Thyroid gland (tissue), 4 donors: ENCODE measurements at places on chromosomes 13 and 19. TPM values are rescaled to one million over a fixed set of nuclear protein-coding genes. Genes with fewer than 3 reads are reported as not detected.
A peak's percentile ranks its signal among the peaks of the same experiment; 100 is the strongest.

TRPC4 gene
- 1.3 TPM for total RNA-seq

- H3K36me3 ChIP-seq, result no peaks in the 10 kb centered on the region
- no peak overlapping the region for H3K4me3 ChIP-seq
- DNase-seq, result peak; percentile 68
- no peaks in the 10 kb centered on the region for H3K27me3 ChIP-seq
- peaks cover 28% of the 10 kb centered on the region for H3K4me1 ChIP-seq
These were observed 19.8 kb downstream of the PAK4 start for GRCh38 chr19:39145180-39145953.

- no peaks in the 10 kb centered on the region for H3K27me3 ChIP-seq
- peak; percentile 44 for DNase-seq
- no peak within 1 kb of the TSS for H3K27ac ChIP-seq
- no peak within 1 kb of the TSS for H3K4me3 ChIP-seq
These were observed at the start of gene DCLK1 for GRCh38 chr13:36131222-36131930. TSS of gene DCLK1 (minus strand) at chr13:36131382.

ZNF575 gene
- total RNA-seq, result not detected

SLC6A16 gene
- total RNA-seq, result 7.8 TPM

DNA sequence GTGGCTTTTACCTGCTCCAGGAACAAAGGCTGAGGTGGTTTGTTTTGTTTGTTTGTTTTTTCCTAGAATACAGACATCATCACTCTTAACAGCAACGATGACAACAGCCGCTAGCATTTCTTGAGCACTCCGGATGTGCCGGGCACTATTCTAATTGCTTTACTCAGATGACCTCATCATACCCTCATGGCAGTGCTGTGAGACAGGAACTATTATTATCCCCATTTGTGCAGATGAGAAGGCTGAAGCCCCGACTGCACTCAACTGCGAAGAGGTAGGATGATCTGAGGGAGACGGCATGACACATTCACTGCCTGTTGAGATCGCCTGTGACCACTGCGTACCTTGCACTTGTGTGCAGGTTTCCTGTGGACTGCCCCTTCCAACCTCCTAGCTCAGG, 66.5 kb downstream of the CCDC70 start:
- no peak for DNase-seq
- H3K4me3 ChIP-seq, result no peak overlapping the region
- H3K36me3 ChIP-seq, result no peaks in the 10 kb centered on the region
- no peaks in the 10 kb centered on the region for H3K27me3 ChIP-seq

DNA sequence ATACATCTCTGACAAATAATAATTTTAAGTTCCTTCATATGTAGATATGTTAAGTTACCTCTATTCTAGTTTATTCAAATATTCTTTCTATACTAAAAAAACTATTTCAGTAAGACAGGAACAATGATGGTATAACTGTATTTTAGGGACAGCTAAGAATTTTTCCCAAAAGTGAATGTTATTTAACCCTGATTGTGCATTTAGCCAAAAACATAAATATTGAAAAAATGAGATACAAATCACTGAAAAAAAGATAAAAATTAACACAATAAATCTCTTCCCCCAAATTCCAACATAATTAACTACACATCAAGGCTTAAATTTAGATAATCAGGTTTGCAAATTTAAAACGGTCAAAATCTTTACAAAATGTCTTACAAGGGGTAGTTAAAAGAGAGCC, 58.1 kb downstream of the KCNRG start:
- H3K4me3 ChIP-seq, result no peak overlapping the region
- H3K4me1 ChIP-seq, result no peaks in the 10 kb centered on the region
- DNase-seq, result no peak
- H3K27ac ChIP-seq, result no peak overlapping the region
- H3K27me3 ChIP-seq, result no peaks in the 10 kb centered on the region

- H3K4me3 ChIP-seq, result no peak overlapping the region
- H3K4me1 ChIP-seq, result peaks cover 21% of the 10 kb centered on the region
- peaks cover 76% of the 10 kb centered on the region for H3K36me3 ChIP-seq
- no peaks in the 10 kb centered on the region for H3K27me3 ChIP-seq
- no peak for DNase-seq
- no peak overlapping the region for H3K27ac ChIP-seq
These were observed 93.6 kb downstream of the KL start for GRCh38 chr13:33109801-33110200.

GRCh38 chr19:2491130-2491801, 15.3 kb downstream of the GADD45B start:
- DNase-seq, result peak; percentile 65
- H3K27me3 ChIP-seq, result no peaks in the 10 kb centered on the region
- no peak overlapping the region for H3K27ac ChIP-seq
- H3K4me1 ChIP-seq, result peaks cover 29% of the 10 kb centered on the region
- H3K4me3 ChIP-seq, result no peak overlapping the region

ZNF527 gene
- total RNA-seq, result 13.2 TPM

DNA sequence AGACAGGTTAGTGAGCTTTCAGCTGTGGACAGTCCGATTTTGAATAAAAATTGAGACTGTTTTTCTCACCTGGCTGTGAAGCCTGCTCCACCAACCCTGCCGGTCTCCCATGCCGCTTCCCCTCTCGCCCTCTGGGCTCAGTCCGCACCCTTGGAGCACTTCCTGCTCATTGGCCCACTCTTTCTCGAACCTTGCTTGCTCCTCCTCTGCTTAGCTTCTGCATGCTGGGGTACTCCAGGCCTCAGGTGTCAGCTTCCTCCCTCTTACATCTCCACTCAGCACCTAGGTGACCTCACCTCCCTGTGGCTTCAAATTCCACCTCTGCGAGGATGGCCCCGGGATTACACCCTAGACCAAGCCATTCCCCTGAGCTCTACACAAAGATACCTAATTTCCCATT, 39.6 kb downstream of the C13orf42 start:
- no peak overlapping the region for H3K4me3 ChIP-seq
- no peaks in the 10 kb centered on the region for H3K36me3 ChIP-seq
- no peaks in the 10 kb centered on the region for H3K27me3 ChIP-seq
- no peaks in the 10 kb centered on the region for H3K4me1 ChIP-seq

DHDH gene
- not detected for total RNA-seq

GRCh38 chr13:109735436-109735966, 50.9 kb downstream of the IRS2 start:
- no peak overlapping the region for H3K4me3 ChIP-seq
- DNase-seq, result no peak
- no peaks in the 10 kb centered on the region for H3K4me1 ChIP-seq
- H3K27ac ChIP-seq, result no peak overlapping the region
- no peaks in the 10 kb centered on the region for H3K36me3 ChIP-seq

OR7A5 gene
- not detected for total RNA-seq

DCLK1 gene
- total RNA-seq, result 15.7 TPM

DNA sequence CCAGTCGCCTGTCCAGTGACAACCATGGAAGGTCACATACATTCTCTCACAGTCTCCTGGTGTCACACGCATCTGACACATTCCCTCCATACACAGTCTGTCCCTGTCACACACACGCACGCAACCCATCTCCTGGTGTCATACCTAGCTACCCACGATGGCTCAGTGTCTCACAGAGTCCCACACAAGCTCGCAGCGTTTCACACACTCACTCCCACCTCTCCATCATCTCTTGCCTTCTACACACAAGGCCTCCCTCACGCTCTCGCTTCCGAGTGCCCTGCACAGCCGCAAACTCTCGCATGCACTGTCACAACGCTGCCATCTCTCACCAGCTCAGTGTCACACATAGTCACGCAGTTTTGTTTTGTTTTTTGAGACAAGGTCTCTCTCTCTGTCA, 1.2 kb upstream of the GNG8 start:
- H3K36me3 ChIP-seq, result no peaks in the 10 kb centered on the region
- H3K4me3 ChIP-seq, result no peak overlapping the region
- no peak for DNase-seq
- no peak overlapping the region for H3K27ac ChIP-seq

ZNF470 gene
- total RNA-seq, result 3.4 TPM

KCNN4 gene
- total RNA-seq, result 0.29 TPM

LILRA1 gene
- total RNA-seq, result not detected

RFPL4AL1 gene
- total RNA-seq, result 0.33 TPM
